ENCODE measurements at places on chromosomes 5 and 9.

DNA sequence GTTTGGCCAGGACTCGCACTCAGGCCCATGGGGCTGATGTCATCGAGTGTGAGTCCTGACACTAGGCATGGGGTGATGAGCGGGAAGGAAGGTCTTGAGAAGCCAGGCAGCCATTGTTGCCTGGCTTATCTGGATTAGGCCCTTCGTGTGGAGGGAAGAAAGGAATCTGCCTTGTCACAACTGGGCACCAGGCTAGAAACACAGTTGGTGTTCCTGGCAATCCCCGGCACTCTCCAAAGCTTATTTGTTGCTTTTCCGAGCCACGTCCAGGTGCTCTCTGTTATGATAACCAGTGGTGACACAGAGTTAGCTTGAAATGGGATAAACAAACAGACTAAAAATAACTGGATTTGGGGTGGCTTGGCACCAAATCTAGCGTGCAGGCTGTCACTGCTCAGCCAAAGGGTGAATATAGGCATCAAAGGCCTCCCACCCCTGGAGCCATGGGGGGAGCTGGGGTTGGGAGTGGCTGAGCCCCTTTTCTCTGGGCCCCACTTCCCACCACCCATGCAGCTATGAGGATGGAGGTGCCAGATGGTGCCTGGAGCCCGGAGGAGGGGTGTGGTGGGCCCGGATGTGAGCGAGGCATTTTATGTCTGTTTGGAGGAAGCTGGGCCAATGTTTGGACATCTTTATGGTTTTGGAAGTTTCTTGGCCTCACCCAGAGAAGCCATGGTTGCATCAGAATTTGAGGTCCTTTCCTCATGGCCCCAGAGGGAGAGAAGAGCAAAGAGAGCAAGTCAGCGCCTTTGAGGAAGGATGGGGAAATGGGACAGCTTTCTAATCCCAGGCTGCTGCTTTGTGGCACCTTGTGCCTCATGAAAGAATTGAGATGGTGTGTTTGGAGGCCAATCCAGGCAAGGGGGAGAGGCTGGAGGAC lies 98.0 kb upstream of the PITX1 start:
- DNase-seq: peak; percentile 34

DNA sequence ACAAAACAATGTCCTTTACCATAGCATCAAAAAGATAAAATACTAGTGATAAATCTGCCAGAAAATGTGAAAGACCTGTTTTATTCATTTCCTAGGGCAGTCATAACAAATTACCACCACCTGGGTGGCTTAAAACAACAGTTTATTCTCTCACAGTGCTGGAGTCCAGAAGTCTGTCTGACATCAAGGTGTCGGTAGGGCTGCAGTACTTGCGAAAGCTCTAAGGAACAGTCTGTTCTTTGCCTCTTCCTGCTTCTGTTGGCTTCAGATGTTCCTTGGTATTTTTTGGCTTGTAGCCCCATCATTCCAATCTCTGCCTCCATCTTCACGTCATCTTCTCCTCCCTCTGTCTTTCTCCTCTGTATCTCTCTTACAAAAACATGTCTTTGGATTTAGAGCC lies 51.0 kb downstream of the PTPDC1 start:
- no peak for DNase-seq

DNA sequence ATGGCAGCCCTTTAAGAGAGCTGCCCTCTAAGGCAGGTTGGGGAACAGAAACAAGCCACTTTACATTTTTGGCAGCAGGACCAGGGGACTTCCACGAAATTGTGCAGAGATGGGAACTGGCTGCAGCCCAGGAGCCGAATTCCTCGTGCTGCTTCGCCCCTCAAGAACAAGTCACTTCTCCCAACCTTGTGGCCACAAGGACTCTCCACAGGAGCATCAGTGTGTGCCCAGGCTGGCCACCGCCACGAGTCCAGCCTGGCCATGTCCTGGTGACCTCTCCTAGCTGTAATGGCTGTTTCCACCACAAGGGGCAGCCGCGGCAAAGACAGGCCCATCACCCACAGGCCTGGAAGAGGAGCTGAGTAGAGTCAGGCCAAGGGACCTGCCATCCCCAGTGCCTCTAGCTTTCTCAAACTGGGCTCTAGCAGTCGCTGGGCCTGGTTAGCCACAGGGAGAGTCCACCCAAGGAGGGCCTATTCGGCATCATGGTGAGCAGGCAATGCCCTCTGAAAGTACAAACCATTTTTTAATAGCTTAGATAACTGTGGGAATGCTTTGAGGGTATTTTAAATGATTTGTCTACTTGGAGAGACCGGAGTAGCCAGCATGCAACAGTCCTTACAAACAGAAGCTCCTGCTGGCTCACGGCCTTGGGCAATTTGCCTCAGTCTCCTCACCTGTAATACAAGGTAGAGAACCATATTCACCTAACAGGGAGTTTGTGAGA lies 129.0 kb downstream of the COL23A1 start:
- peak; percentile 42 for DNase-seq

DNA sequence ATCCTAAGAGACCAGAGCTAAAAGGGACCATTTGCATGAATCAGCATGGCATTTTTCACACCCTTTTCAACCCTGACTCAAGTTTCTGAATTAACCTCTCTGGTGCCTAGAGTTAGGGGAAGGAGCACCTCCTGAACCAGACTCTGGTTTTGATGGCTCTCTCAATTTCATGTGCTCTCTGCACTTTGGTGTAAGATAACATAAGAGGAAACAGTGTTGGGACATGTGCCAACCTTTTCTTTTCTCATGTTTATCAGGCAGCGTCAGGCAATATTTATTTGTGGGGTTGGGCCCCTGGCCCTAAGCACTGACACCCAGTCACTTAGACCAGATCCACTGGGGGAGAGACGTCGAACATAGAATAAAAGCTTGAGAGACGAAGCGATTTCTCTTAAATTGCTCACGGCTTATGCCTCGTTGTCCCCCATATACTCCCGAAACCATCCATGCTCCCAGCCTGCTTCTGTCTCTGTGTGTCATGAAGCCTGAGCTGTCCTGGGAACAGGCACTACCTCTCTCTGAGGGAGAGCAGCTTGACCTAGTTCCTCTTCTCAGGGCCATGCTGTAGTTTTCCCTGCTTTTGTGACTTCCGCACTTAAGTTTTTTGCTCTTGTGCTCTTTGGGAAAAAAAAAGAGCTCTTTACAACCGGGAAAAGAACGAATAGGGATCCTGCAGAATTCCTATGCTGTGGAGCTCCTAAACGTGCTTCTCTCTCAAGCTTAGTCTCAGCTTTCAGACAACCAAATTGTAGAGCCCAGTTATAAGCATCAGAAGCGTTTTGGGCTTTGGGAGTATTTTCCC lies 195.7 kb downstream of the NR3C1 start:
- no peak for DNase-seq

- DNase-seq: no peak
These were observed 14.3 kb upstream of the CORO2A start for GRCh38 chr9:98206754-98207153.

DNA sequence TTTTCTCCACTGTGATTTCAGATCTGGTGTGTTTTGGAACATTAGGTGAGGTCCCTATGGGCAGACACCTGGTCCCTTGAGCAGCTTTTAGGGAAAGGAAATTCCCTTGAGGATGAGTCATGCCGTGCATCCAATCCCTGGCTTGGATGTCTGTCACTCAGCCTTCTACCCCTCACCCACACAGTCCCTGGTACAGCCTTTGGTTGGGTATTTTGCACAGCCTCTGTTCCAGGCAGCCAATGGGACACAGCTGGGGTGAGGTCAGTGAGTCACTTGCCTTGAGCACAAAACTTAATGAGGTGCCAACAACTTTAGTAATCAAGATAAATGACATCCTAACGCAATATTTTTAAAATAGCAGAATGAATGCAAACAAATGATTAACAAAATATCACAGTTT lies 22.7 kb upstream of the SVEP1 start:
- DNase-seq: no peak

- peak; percentile 20 for DNase-seq
These were observed 7.8 kb upstream of the TGFBI start for GRCh38 chr5:136021016-136021405.

GRCh38 chr9:120152295-120152694 lies 427.7 kb downstream of the CDK5RAP2 start:
- DNase-seq: no peak

DNA sequence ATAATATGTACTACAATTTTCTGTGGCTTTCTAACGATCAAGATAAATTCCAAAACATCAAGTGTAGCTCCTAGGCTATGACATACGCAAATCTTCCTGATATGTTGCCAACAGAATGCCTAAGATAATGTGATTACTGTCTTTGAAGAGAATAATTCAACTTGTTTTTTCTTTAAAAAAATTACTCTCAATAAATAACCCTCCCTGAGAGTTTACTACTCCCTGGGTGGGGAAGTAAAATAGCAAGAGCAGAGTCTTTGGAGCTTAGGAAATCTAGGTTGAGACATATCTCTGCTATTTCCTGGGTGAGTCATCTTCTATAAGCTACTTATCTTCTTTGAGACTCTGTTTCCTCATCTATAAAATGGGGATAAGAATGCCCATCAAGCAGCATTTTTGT lies 201.2 kb downstream of the ACTL7B start:
- DNase-seq: no peak

- peak; percentile 59 for DNase-seq
These were observed 3.4 kb downstream of the LMNB1 start for GRCh38 chr5:126780165-126780827.

GRCh38 chr9:27482709-27483108 lies 41.4 kb upstream of the IFNK start:
- no peak for DNase-seq

DNA sequence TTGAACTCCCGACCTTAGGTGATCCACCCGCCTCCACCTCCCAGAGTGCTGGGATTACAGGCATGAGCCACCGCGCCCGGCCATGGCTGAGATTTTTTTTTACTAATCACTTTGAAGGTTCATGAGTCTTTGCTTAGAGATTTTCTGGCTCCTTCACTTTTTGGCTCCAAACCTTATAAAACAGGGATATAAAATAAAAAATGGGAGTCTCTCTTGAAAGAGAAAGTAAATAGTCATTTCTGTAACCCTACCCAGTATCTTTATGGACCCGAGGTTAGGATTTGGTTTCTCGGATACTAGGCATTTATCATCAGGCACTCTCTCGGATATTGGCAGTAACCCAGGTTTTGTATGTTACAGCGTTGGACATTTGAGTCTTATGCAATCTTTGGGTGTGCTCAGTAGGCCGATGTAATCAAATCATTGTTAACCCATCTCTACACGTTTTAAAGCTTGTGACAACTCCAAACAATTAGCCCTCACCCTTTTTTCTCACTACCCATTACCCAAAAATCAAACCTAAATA lies 25.3 kb downstream of the STXBP1 start:
- peak; percentile 16 for DNase-seq

DNA sequence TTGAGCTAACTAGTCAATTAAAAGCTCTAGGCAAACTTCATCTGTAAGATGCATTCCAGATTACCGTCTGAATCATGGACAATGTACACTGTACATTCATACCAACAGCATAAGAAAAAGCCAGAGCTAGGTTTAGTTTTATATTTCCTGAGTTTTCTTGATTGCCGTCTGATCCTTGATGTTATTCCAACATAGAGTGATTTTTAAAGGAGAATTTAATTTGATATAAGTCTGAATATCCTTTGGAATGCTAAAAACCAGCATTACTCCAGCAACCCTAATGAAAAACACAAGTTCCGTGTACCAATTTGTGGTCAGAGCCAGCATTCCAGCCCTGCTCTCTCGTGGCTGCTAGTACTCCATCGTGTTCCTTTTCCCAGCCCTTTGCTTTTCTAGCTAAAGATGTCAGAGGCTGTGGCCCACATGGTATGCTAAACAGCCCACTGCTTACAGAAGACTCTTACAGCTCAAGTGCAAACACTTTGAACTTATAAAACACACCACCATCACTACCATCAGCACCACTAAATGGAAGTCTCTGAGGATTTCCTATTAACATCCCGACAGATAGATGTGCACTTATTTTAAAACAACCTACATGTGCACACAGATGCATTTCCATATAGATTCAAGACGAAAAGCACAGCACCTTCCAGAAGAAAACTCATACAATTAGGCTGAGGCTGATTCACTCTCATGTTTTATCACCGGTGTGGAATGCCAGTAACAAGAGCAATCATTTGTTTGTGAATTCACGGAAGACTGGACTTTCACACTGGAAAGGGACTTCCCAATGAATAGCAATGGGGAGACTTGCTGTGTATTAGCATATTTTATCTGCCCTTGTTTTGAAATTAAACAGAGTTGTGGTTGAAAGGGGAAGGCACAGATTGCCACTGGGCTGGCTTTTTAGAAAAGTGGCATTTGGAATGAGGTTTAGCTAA lies 246.9 kb upstream of the GAS1 start:
- no peak for DNase-seq

DNA sequence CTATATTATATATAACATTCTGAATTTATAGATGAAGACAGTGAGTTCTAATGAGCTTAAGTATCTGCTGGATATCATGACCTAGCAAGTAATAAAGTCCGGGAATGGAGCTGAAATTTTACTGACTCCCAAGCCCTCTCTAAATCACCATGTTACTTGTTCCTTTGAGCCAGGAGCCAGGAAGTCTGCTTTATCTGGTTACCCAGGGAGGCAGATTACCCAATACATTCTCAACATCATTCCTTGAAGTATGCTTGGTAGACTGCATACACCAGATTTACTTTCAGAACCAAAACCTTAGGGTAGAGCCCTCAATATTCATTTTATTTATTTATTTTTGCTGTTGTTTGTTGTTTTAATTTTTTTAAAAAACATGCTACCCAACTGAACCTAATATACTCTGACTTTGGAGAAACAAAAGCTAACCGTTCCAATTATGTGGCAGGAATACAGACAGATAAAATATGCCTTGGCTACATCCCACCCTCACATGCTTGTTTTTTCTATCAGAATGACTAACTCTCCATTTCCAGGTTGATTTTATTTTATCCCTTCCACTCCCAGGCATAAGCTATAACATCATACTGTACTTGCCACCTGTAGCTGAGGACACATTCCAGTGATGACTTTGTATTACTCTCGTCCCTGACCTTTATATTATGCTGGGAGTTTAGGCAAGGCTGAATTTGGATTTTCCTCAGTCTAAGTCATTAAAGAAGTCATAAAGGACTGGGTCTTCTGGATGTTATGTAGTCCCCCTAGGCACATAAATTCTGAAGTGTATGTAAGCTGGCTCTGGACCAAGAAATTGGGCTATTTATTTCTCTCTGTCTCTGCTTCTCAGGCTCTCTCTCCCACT lies 82.0 kb downstream of the YIPF5 start:
- no peak for DNase-seq
